Erythroblast (primary cell): ENCODE measurements at places on chromosomes 13 and 19.

- DNase-seq = no peak
These were observed 112.9 kb downstream of the LHFPL6 start for GRCh38 chr13:39490136-39490535.

DNA sequence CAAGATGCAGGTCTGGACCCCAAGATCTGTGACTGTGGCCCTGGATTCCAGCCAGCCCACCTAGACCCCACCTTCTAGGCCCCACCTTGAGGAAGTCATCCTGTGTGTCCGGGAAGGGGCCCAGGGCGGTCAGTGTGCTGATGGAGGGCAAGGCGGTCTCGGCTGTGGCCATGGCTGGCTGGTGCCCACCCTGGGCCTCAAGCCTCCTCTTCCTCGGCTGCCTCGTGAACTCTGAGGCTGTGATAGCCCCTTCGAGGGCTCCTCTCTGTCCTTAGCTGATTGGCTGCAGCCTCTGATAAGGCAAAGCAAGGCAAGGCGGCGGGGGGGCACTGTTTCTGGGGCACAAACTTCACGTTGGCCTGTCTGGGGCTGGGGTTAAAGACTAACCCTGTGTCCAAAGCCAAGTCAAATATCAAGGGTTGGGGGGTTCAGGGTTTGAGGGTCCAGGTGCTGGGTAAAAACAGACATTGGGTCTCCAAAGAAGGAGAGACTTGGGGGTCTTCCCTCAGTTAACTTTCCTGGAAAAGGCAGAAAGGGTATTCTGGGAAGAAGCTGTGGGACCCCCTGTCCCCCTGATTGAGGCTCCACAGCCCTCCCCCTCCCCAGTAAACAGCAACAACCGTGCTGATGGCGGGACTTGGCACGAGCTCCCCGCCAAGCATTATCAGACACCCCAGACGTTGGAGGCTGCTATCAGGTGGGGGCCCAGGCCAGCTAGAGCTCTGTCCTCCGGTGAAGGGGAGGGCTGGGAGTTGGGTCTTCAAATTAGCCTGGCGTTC is at the start of gene KLF1:
TSS of gene KLF1 (minus strand) at position 233 of the 779 bp plus-strand sequence. CDS start at position 172, 61 bp downstream.
- DNase-seq = peak; percentile 97

- DNase-seq = peak; percentile 22
These were observed 25.1 kb downstream of the TMEM161A start for GRCh38 chr19:19113040-19113626.

- DNase-seq = no peak
These were observed 29.4 kb downstream of the CCNE1 start for GRCh38 chr19:29841209-29841558.

DNA sequence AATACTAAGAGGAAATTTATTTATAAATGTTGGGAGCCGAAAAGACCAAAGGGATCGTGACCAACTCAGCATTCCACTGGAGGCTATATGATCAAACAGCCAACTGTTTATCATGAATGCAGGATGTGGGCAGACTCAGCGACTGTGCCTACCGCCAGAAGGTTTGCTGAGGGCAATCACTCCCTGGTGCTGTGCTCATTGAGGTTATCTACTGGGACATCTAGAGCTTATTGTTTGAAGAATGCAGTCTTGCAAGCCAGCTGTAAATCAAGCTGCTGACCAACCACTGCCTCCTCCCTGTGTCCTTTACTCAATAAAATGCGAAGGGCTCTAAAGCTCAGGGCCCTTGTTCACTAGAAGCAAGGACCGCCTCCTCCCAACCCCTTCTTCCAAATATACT is 8.5 kb upstream of the XPO4 start:
- no peak for DNase-seq

DNA sequence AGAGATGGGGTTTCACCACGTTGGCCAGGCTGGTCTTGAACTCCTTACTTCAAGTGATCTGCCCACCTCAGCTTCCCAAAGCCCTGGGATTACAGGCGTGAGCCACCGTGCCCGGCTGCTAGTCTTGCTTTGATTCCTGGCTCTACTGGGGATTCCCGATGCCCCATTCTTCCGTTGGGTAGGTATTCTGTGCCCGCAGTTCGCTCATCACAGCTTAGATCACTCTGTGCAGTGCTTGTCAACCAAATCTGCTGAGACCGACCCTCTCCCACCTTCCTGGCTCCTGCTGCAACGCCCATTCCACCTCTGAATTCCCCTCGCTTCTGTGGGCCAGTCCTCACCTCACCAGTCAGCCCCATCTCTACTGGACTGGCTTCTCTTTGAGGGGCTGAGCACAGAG is 4.6 kb upstream of the ZNF414 start:
- no peak for DNase-seq

DNA sequence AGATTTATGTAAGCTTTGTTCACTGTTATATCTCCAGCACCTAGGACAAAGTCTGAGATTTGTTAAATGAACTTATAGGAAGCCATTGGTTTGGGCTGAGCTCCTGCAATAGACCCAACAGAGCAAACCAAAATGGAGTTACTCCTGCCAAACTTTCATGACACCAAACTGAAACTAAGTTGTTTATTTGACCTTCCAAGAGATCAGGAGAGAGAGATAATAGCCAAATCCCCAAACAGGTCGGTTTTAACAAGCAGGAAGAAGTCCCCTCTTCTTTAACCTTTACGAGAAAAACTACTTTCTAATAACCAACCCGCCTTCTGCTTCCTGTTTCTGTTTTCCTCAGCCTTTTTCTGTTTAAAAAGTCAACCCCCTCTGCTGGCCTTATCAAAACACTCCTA is 54.9 kb upstream of the ATP12A start:
- DNase-seq = no peak

- DNase-seq = no peak
These were observed 6.0 kb downstream of the SIGLEC11 start for GRCh38 chr19:49954933-49955332.

DNA sequence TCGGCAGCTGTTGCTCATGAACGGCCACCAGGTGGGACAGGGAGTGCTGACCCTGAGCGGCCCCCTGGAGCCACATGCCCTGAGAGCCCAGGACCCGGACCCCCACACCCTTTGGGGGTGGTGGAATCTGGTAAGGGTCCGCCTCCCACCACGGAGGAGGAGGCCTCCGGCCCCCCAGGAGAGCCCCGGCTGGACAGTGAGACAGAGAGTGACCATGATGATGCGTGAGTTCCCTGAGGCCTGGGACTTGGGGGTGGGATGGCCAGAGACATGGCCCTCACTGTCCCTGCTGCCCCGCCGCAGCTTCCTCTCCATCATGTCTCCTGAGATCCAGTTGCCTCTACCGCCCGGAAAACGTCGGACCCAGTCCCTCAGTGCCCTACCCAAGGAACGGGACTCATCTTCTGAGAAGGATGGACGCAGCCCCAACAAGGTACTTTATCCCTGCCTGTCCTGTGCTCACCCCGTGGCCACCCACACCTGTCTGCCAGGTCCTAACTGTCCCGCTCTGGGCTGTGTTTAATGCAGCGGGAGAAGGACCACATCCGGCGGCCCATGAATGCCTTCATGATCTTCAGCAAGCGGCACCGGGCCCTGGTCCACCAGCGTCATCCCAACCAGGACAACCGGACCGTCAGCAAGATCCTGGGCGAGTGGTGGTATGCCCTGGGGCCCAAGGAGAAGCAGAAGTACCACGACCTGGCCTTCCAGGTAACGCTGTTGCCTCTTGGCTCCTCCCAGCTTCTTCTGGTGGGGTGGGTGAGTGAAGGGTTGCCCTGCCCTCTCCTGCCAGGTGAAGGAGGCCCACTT is 14.7 kb upstream of the PRR19 start:
- no peak for DNase-seq

- DNase-seq = no peak
These were observed at the start of gene ZNF99 for GRCh38 chr19:22783651-22784410. TSS of gene ZNF99 (minus strand) at chr19:22784151. CDS start at chr19:22784016, 135 bp downstream.

- peak; percentile 48 for DNase-seq
These were observed 26.1 kb downstream of the ZMYM2 start for GRCh38 chr13:19984430-19985218.

DNA sequence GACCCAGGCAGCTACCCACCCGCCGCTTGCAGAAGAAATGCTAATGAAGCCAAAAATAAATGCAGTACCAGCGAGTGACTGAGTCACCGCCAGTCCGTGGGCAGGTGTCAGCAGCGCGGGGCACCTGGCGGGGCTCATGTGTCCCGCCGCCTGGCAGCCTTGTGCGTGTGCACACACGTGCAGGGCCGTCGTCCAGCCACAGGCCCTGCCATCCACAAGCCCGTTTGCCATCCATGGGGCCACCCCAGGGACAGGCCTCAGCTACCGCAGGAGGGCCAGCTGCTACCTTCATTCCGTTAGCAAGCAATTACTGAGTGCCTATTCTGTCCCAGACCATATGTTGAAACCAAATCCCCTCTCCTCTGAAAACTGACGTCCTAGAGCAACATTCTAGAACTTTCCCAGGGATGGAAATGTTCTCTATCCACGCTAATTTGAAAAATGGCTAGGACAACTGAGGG is 20.5 kb downstream of the NCAN start:
- no peak for DNase-seq
